ENCODE measurements at places on chromosomes 5 and 9.

DNA sequence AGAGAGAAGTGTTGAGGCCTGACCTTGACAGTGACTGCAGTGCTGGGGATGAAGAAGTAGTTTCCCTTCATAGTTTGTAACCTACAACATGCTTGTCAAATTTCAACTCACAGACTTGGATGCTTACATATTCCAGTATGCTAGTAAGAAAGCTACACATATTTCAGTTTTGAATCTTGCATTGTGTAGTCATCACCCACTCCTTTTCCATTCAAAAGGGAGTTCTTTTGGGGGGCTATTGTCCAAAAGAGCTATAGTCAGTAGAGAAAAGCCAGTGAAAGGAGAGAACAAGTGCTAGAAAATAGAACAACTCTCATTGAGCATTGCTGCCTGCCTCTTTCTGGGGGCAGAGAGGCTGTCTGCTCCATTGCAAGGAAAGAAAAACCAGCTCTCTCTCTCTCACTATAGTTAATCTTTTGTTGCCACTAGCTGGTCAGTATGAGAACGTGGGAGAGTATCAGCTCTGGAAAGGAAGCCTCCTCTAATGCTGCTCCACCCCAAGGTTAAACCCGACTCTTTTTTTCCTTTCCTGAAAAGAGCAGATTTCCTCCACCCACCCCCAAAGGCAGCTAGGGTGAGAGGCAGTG, 7.3 kb downstream of the ASTN2 start:
- DNase-seq = no peak

DNA sequence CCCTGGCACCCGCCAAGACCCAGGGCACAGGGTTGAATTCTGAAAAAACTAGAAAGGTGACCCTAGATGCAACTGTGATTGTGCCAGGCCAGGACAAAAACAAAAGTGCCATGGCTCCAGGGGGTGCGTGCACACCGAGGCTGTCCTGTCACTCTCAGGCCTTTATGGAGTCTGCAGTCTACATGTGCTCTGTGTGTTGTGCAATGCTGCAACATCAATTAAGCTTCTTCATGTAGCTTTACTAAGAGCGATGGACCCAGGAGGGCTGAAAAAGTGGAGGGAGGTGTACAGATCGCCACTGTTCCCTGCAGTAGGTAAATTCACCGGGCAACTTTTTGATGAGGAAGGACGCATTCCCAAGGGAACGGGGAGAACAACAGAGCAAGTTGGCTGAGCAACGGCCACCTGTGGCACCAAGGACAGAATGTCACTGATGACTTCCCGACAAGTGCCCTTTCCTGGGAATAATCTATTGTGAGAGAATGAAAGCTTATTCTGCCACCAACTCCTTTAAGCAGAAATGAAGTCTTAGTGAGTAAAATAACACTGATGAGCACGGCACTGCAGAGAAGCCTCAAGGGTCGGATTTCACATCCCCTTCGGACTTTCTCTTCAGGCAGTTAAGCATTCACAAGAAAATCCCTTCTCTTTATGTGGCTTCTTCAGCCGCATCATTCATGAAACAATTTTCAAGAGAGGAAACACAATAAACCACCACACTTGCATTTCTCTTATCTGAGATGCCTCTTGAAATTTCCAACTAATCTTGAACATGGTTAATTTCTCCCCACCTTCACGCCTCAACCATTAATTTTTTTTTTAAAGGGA, 149.6 kb downstream of the DROSHA start:
- no peak for DNase-seq

DNA sequence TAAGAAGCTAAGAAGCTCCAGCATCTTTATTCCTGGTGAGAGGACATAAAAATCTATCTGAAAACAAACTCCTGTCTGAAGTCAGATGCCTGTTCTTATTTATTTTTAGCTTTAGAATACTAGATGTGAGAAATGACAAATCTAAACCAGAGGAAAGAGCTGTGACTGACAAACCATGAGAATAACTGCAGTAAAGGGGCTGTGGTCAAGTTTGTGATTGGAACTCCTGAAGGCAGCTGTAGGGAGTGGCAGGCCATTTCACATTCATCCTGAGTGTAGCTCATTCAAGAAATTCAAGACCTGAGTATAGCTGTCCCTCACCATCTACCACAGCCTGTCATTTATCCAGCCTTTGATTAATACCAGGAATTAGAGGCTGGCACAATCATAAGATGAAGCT, 718.8 kb downstream of the BRINP1 start:
- DNase-seq = no peak

GRCh38 chr5:617896-618295, 5.8 kb downstream of the CEP72 start:
- DNase-seq = no peak

GRCh38 chr5:25160891-25161290, 516.1 kb upstream of the CDH10 start:
- no peak for DNase-seq

DNA sequence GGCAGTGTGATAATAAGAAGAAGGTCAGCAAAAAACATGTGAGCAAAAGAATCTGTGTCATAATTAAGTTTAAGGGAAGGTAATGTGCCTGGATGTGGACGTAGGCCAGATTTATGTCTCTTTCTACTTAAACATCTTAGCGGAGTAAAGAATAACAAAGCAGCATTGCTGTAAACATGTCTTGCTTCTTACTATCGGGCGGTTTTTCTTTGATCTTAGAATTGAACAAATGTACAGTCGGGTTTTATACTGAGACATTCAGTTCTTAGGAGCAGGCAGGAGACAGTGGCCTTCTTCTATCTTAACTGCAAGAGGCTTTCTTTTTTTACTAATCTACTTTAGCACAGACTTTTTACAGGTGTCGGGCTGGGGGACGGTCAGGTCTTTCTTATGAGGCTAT, 40.4 kb upstream of the FLT4 start:
- DNase-seq = no peak
